ENCODE measurements at places on chromosomes 1 and 21. TPM values are rescaled to one million over a fixed set of nuclear protein-coding genes. Genes with fewer than 3 reads are reported as not detected.

DNA sequence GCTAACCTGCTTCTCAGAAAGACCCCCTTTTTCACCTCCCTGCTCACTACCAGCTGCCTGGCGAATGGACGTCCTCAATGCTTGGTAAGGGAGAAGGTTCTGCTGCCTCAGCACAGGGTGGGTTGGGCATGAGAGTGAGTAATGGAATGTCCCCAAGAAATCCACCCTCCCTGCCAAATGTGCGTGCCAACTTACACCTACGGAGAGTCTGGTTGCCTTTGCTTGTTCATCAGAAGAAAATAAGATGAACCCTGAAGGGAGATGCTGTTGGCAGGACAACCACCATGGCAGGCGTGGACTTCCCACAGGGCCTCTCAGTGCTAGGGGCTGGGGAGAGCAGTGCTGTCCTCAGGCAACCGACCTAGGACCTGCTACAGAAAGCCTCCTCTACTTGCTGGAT is 106.0 kb downstream of the XCL2 start:
- no peaks in the 10 kb centered on the region for H3K36me3 ChIP-seq
- H3K27ac ChIP-seq, result no peak overlapping the region
- no peaks in the 10 kb centered on the region for H3K4me1 ChIP-seq
- H3K27me3 ChIP-seq, result no peaks in the 10 kb centered on the region
- DNase-seq, result no peak

DNA sequence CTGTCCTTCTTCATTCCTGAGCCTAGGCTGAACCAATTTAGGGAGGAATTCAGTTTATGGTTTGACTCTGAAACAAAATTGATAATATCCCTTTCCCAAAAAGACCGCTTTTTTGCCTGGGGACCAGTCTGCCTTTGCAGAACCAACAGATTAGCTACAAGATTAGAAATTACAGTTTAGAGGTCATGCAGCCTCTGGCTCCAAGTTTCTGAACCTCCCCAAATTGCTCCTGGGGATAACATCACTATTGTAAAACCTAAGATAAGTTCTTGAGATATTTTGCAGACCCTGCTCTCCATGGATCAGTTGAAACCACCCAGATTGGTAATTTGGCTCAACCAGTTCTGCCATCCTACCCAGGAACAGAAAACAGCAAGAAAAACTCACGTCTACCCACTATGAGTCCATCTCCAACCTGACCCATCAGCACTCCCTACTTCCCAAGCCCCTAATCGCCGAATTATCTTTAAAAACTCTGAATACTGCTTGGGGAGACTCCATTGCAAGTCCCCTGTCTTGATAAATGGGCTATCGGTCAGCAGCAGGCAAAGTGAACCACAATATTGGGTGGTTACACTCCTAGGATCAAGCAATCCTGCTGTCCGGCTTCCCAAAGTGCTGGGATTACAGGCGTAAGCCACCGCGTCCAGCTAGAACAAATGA is 605 bp upstream of the RABGGTB start:
- no peak for DNase-seq
- peaks cover 9% of the 10 kb centered on the region for H3K4me1 ChIP-seq
- H3K27ac ChIP-seq, result peak overlapping the region; percentile 88
- no peaks in the 10 kb centered on the region for H3K27me3 ChIP-seq
- H3K36me3 ChIP-seq, result no peaks in the 10 kb centered on the region

- no peak for DNase-seq
- H3K36me3 ChIP-seq, result no peaks in the 10 kb centered on the region
- H3K4me3 ChIP-seq, result no peak overlapping the region
Measured at GRCh38 chr1:169745015-169745861, 11.4 kb upstream of the SELE start.

The FBLIM1 gene
- total RNA-seq, result 12.9 TPM

GRCh38 chr1:44545961-44546360 is 128.3 kb downstream of the TMEM53 start:
- no peaks in the 10 kb centered on the region for H3K4me1 ChIP-seq
- no peak for DNase-seq
- H3K27ac ChIP-seq, result no peak overlapping the region
- H3K36me3 ChIP-seq, result no peaks in the 10 kb centered on the region
- no peaks in the 10 kb centered on the region for H3K27me3 ChIP-seq
